ENCODE measurements at places on chromosomes 13 and 19. TPM values are rescaled to one million over a fixed set of nuclear protein-coding genes. Genes with fewer than 3 reads are reported as not detected.

CNFN gene
- 3.0 TPM for total RNA-seq

ARHGEF7 gene
- total RNA-seq = 85.5 TPM

FPR3 gene
- 12.0 TPM for total RNA-seq

URAD gene
- total RNA-seq = not detected

ZNF600 gene
- 9.8 TPM for total RNA-seq

ADPRHL1 gene
- 2.0 TPM for total RNA-seq

MBD3L3 gene
- not detected for total RNA-seq

TSHZ3 gene
- total RNA-seq = 9.8 TPM

ZNF681 gene
- total RNA-seq = 1.1 TPM

PGLYRP1 gene
- total RNA-seq = not detected

RASL11A gene
- total RNA-seq = 62.2 TPM

DCLK1 gene
- total RNA-seq = 158 TPM

PSG5 gene
- not detected for total RNA-seq

SIAH3 gene
- under 0.01 TPM for total RNA-seq

ZNF560 gene
- not detected for total RNA-seq

AZU1 gene
- total RNA-seq = not detected

PRKACA gene
- total RNA-seq = 35.4 TPM

SMIM44 gene
- not detected for total RNA-seq

SLC7A10 gene
- total RNA-seq = 8.8 TPM

TEX26 gene
- total RNA-seq = not detected

MYO16 gene
- total RNA-seq = 0.15 TPM

GRIN2D gene
- 0.33 TPM for total RNA-seq

ATP4B gene
- total RNA-seq = not detected

ARID3A gene
- 11.1 TPM for total RNA-seq

TMEM143 gene
- 6.2 TPM for total RNA-seq

C2CD4C gene
- total RNA-seq = 2.6 TPM
